Fibroblast of skin of left quadriceps (primary cell): ENCODE measurements at places on chromosomes 5 and 9.

DNA sequence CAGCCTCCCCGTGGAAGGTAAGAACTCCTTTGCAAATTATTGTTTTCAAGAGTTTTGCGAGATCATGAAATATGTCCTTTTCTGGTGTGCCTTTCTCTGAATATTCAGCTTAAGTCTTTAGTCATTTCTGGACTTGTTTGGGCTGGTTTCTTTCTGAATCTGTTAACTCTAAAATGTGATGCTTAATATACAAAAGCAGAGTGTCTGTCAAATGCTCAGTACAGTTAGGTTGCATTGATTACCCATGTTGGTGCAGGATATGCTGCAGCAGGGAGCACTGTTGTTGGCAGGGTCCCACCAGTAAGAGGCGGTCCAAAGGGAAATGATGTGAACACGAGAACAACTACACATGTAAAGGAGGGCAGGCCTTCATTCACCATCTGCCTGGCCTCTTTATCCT lies 47.7 kb downstream of the SPTAN1 start:
- DNase-seq: no peak

DNA sequence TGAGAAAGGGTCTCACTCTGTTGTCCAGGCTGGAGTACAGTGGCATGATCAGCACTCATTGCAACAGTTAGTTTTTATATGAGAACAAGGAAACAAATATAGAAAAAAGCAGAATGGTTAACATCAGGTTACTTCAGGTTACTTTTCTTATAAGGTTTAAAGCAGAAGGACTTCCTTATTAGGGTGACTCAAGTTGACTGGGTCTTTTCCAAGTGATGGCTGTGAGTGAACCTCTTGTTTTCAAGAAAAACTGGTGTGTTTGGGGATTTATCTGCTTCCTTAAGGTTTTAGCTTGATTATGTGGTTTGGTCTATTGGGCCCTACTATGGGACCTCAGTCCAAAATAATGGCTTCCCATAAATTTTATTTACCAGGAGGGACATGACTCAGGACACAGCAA lies 99.2 kb downstream of the ARRDC3 start:
- peak; percentile 65 for DNase-seq

GRCh38 chr9:83937861-83938455 lies 16.7 kb upstream of the KIF27 start:
- DNase-seq: peak; percentile 32

- peak; percentile 71 for DNase-seq
Observed at GRCh38 chr5:134874831-134875655, 872 bp downstream of the TXNDC15 start.

- DNase-seq: no peak
Observed at GRCh38 chr5:5473226-5473625, 50.7 kb downstream of the ICE1 start.

- peak; percentile 80 for DNase-seq
Observed at GRCh38 chr5:66710557-66711088, 114.4 kb downstream of the MAST4 start.

GRCh38 chr5:61019642-61020041 lies 74.6 kb downstream of the NDUFAF2 start:
- DNase-seq: no peak

DNA sequence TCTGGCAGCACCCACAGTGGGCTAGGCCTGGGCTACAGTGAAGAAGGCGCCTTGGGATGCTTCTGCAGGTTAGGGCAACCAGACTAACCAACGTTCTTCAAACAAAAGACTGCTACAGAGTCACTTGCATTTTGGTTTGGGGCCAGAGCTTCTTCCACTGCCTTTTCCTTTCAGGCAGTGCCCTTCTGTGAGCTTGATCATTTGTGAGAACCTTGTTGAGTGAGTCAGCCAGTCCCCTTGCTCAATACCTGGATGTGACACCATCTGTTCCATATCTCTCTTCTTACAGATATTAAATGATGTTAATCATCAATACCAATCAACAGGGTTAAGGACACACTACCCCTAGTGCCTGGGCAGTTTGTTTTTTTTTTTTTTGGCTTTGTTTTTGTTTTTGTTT lies 46.5 kb upstream of the VDAC1 start:
- no peak for DNase-seq

DNA sequence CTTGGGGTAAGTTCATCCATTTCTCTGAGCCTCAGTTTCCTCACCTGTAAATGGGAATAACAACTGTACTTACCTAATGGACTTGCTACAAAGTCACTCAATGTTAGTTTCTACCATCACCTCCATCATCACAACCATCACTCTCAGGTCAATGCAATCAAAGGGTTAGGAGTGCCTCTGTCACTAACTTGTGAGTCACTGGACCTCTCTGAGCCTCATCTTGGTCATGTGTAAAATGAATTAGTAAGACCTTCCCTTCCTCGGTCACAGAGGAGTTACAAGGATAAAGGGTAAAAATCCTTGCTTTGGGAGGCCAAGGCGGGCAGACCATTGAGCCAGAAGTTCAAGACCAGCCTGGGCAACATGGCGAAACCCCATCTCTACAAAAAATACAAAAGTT lies 12.8 kb downstream of the FABP6 start:
- DNase-seq: no peak

DNA sequence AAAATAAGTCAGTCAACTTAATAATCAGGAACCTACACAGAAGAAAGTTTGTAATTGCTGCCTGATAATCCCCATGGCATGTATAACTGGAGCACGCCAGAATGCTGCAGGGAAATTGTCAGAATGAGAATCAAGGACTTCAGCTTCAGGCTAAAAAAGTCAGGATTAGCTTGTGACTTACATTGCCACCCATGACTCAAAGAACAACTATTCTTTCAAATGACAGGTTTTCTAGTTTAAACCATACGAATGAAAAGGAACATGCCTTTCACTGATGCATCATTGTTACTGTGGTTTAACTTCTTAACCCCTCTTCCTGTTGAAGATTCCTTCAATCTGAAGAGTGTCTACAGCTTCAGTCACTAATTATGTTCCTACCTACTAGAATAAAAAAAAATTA lies 112.4 kb downstream of the ISL1 start:
- no peak for DNase-seq

DNA sequence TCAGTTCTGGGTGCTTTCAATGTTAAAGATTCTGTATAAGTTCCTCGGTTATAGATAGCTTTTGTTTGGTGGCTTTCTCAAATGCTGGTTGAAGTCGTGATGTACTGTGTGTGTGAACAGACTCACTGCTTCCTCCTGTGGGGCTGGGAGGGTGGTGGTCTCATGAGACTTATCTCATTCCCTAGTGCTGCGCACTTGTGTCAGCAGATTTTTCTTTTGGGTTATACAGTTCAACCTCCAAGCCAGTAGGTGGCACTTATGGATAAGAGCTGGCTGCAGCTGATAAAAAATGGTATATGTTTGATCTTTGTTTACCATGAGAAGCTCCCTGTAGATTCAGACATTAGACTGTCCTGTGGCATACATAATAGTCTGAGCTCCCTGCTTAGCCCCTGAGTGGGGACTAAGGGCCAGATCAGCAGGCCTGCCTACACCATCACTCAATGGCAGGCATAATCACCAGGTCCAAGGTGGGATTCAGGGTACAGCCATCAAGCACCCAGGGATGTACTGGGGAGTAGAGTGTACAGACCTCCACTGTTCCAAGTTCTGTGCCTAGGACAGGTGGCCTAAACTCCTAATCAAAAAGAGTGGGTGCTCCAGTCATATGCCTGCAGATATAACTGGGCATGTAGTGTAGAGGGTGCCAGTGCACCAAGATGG lies 174.2 kb downstream of the OXCT1 start:
- DNase-seq: no peak

GRCh38 chr9:114452219-114453165 lies 52.8 kb downstream of the WHRN start:
- DNase-seq: no peak

DNA sequence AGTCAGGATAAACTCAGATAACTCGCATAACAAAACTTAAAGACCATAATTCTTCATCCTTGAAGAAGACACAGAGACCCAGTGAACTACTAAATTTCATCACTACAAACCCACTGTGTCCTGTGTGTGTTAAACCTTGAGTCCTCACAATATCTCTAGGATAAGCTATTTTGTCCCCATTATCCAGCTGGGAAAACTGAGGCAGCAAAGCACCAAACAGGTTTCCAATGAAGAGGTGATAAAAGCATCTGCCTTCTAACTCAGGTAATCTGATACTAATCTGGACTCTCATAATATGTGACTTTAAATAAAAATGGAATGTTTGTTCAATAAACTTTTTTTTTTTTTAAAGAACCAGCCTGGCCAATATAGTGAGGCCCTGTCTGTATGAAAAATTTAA lies 62.7 kb upstream of the PPP2CA start:
- DNase-seq: no peak

GRCh38 chr5:54516051-54516655 lies 1.4 kb upstream of the SNX18 start:
- no peak for DNase-seq

GRCh38 chr9:110809038-110809595 lies 140.5 kb downstream of the MUSK start:
- no peak for DNase-seq

- no peak for DNase-seq
Observed at GRCh38 chr9:105282870-105283621, 38.6 kb downstream of the SLC44A1 start.

GRCh38 chr5:95075111-95075510 lies 209.8 kb downstream of the MCTP1 start:
- DNase-seq: no peak

GRCh38 chr5:142322747-142323479 lies 1.9 kb downstream of the SPRY4 start:
- peak; percentile 57 for DNase-seq

GRCh38 chr5:135131801-135132680 lies 98.0 kb upstream of the PITX1 start:
- no peak for DNase-seq

- DNase-seq: no peak
Observed at GRCh38 chr9:107025260-107026035, 162.5 kb downstream of the ZNF462 start.
